ENCODE measurements at places on chromosomes 2 and 18.

- DNase-seq, result no peak
These were observed 1424.0 kb upstream of the PIK3C3 start for GRCh38 chr18:40531051-40531450.

DNA sequence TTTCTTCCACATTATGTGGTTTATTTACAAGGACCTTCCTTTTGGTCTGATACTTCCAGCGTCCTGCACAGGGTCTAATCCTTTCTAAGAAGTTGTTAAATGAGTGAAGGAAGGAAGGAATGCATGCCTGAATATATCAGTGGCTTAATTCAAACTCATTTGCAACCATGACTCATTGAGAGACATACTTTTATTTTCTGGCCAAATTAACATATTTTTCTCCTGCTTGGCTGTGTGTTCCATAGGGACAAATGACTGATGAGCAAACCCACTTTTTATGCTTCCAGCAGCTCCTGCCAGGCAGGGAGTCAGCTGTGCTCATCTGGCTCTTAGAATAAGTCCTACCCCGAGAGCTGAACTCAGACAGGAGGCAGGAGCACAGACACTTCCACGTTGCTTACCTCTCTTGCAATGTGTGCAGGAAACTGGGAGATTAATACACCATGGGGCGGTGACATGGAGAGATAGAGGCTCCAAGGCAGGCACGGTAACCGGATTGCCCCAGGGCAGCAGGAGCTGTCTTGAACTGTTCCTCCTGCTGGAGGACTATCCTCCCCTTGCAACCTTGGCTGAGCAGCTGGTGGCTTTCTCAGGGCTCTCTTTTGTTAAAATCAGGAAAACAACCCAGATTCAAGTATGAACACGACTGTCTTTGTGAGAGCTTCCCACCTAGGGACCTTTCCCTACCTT is 667.5 kb upstream of the HS6ST1 start:
- DNase-seq, result no peak

DNA sequence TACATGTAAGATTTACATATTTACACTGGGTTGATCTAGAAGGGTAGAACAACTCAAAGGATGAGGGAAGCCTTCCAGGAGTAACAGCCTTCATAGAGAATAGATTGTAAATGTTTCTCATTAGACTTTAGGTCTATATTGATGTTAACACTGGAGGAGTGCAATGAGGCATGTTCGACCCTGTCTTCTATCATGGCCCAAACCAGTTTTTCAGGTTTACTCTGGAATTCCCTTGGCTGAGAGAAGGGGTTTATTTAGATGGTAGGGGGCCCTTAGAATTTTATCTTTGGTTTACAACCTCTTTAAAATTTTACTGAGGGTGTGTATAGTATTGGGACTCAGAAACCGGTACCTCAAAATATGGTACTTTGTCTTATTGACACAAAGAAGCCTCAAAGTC is 634.9 kb upstream of the PIK3C3 start:
- DNase-seq, result no peak

DNA sequence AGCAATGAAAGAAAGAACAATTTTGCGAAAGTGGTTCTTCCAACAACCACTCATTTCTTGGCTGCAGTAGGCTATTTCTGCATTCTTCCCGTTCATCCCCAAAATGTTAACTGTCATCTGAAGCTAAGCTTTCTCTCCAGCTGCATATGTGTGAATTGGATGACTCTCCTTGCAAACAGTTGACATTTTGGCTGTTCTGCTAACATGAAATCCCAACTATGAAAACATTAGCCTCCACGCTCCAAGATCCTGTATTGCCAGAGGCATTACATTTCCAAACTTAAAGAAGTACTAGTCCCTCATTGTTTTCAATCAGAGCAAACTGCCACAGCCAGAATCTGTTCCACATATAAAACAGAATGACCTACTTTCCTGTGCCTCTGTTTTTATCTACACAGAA is 88.5 kb downstream of the TGIF1 start:
- DNase-seq, result no peak

DNA sequence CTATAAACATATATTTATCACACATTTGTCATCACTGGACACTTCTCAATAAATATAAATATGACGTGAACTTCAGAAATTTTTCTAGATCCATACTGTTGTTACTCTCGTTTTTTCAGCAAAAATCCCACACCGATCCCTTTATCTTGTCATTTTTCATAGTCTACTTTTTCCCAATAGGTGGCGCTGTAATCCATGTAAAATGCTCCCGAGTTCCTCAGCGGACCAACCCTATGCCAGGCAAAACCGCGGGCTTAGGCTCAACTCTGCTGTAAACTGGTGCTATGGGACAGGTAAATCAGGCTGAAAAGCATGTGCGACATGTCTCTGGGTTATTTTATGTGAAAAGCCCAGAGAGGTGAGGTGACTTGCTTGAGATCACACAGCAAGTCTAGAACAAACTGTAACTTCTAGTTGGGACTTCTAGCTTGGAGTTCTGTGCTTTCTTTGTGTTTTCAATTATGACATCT is 104.0 kb downstream of the COBLL1 start:
- peak; percentile 29 for DNase-seq

DNA sequence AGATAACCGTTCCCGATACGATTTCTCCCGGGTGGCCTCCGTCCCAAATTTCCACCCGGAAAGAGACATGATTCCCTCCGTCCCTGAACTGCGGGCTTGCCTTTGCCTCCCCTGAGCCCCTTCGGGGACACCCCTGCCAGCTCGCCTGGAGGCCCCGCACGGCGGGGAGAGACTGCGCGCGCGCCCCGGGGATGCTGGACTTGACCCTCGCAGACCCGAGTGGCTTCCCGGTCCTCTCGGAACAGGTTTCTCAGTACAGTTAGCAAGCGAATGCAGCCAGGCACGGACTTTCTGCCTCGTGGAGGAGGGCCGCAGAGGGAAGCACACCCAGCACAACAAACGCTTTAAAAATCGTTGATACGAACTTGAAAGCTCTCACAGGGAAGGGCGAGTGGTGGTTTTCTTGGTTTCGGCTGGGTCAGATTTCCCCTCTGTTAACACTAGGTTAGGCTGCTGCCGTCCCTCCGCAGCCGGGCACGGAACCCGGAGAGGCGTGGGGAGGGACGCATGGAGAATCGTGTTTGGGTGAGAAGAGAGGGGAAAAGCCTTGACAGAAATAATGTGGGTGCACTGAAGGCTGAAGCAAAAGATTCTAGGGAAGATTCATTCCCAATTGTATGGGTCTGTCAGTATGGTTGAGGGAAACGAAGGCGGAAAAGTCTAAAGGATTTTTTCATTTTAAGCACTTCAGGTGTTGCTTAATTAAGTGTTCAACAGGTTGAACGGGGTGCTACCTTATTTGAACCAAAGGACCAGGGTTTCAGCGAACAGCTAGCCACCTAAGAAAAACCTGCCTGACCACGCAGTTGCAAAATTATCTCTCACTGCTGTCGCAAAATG is 916 bp downstream of the TNFRSF11A start:
- DNase-seq, result peak; percentile 28

GRCh38 chr2:62570861-62571698 is 65.1 kb upstream of the TMEM17 start:
- DNase-seq, result no peak

- no peak for DNase-seq
These were observed 2.6 kb downstream of the SEC11C start for GRCh38 chr18:59142274-59142673.

GRCh38 chr2:25286025-25286400 is 55.7 kb downstream of the DNMT3A start:
- no peak for DNase-seq

- no peak for DNase-seq
These were observed 32.9 kb downstream of the SERPINB7 start for GRCh38 chr18:63808125-63808524.

DNA sequence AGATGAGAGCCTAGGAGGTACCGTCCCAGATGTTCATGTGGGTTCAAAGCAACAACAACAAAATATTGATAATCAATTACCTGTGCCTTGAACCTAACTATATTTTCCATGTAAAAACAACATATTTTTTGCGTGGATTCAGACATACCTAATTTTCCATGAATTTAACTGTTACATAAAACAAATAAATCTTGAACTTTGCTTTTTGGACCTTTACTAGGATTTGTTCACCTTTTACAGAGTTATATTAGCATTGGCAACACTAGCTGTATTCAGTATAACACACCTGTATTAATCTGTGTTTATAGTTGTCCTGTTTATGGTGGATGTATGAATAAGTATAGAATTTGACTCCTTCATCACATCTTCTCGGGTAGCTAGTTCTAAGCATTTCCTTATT is 115.8 kb upstream of the STON1 start:
- no peak for DNase-seq

GRCh38 chr2:224073676-224074075 is 34.6 kb upstream of the SERPINE2 start:
- DNase-seq, result no peak

DNA sequence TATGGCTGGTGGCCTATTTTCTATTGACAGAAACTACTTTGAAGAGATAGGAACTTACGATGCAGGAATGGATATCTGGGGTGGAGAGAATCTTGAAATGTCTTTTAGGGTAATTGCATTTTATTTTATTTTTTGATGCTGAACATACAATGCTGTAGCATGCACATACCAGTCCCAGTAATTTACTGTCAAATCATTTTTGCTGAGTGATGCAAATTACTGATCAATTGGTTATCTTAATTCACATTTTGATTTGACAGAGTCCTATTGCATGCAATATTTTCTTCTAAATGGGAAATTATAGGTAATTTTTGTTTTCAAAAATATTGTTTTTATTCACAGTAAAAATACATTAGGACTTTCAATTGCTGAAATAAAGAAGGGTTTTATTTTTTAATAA is 387.3 kb downstream of the GALNT13 start:
- DNase-seq, result no peak

GRCh38 chr2:205755923-205756322 is 73.6 kb downstream of the NRP2 start:
- DNase-seq, result no peak

GRCh38 chr2:172555272-172555521 is 693 bp upstream of the PDK1 start:
- no peak for DNase-seq

GRCh38 chr2:30472326-30472725 is 25.3 kb downstream of the LCLAT1 start:
- DNase-seq, result no peak

- DNase-seq, result no peak
These were observed 432.1 kb downstream of the LPIN1 start for GRCh38 chr2:12178289-12179080.

- DNase-seq, result no peak
These were observed 122.9 kb downstream of the TANC1 start for GRCh38 chr2:159091381-159091780.

DNA sequence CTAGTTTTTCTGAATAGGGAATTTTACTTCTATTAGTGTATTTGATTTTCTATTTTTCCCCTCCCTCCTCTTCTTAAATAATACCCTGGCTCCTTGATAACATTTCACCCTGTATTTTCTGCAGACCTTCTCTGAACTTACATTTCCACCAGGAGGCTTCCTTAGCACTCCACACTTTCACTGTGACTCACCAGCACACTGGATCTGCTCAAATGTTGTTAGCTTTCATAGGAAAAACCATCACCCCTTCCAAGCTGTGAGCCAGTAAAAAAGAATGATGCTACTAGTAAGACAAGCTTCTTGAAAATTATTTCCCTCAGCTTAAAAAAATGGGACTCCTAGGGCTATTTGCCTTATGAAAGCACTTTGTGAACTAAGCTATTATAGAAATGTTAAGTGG is 16.1 kb downstream of the SUPT7L start:
- DNase-seq, result no peak

DNA sequence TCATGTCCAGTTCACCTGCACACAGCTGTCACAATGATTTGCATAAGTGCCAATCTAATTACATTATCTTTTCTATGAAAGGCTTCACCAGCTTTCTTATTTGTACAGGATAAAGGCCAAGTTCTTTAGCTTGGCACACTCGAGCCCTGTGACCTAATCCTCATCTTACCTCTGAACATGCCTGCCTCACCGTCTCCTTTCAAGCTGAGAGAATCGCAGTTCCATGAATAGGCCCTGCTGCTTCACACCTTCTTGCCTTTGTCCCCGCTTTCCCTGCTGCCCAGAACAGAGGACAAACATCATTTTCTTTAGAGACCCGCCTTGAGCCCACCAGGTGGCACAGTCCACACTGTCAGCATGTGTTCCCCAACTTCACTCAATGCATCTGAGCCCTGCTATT is 1094.7 kb downstream of the BCL11A start:
- DNase-seq, result no peak
